ENCODE measurements at places on chromosomes 12 and 14.

DNA sequence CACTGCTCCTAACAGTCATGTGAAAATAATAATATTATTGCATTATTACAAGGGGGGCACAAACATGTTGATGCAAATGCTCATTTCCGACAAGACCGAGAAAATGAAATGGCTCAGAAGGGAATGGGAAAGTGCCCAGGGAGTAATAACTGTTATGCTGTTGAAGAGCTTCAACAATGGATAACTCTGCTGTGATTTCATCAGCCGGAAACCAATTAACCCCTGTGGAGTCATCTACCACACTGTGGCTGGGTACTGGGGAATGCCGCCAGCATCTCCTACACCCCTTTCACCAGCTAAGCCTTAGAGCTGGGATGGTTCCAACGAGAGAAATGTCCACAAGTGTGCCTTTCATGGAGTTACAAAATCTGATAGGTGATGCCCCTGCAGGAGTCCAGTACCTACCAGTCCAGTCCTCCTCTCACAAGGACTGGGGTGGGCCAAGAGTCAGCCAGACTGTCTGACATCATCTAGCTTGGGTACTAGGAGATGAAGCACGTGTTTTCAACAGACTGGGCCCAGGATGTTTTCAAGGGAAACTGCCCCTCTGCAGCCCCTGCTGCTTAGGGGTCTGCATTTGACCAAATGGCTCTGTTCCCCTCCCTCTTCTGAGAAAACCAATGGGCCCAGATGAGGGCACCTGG is 509.3 kb upstream of the CCDC196 start:
- DNase-seq = no peak

DNA sequence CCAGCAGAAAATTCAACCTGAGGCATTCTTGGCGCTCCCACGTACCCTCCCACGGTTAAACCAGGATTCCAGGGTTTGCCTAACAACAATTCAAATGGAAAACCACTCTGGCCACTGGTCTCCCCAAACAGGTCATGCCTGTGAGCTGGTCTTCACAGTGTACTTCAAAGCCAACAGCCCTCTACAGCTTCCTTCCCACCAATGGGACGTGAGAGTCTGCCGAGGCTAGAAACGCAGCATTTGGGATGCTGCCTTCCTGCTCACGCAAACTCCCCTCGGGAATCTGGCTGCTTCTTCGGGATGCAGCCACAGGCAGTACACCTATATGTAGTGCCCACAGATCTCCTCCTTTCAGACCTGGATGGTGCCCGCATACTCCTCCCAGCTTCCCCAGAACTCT is 149.1 kb downstream of the KLHL28 start:
- DNase-seq = no peak

DNA sequence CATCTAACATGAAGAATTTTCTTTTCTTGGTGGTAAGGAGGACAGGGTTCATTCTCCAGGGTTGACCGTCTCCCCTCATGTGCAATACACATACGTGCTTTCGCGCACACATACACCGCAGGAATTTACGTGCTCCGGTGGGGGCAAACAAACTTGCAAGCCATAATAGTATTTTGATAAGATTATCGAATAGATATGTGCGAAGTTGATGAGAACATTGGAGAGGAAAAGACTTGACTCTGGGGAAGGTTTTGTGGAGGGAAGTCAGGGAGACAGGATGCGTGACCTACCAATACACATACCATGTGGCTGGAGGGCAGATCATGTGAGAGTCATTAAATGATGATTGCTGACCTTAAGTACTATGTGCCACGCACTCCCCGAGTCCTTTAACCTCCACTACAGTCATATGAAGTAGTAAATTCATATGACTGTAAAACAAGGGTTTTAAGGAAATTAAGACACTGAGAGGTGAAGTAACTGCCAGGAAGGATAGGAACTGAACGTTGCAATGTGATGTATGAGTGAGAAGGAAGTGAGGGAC is 921 bp downstream of the RAD51B start:
- peak; percentile 31 for DNase-seq

GRCh38 chr14:55190906-55191202 is 531 bp downstream of the DLGAP5 start:
- no peak for DNase-seq

DNA sequence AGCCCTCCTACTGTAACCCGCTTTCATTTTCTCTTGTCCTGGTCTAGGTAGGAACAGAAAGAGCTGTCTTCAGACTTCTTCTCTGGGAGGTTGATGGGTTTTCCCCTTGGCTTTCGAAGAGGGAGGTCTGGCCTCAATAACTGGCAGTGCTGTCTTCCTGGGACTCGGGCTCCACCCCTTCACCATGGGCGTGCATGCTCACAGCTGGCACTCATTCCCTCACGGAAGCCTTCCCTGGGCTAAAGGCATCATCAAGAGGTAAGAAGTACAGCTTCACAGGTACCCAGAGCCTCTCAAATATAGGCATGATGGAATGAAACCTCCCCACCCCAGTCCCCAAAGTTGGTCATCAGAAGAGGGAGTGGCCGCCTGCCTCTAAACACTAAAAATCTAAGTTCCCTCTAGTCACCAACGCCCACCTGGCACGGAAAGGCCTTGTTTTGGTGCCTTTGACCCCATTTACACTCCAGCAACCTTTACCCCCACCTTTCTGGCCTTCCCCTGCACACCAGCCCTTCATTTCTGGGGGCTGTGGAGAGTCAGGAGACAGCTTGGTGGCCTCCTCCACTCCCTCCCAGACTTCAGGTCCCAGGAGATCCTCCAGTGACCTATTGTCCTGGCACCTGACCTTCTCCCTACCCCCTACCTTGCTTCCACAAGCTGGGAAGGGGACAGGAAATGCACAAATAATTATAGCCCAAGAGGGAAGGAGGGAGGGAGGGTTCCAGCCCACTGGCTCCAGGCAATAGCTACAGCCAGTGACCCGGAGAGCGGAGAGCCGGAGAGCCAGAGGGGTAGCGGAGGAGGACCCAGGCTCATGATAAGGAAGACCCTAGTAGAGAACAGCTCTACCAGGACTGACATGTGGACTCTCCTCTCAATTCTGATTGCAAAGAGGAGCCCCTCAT is 2.8 kb downstream of the RAPGEF3 start:
- DNase-seq = no peak

DNA sequence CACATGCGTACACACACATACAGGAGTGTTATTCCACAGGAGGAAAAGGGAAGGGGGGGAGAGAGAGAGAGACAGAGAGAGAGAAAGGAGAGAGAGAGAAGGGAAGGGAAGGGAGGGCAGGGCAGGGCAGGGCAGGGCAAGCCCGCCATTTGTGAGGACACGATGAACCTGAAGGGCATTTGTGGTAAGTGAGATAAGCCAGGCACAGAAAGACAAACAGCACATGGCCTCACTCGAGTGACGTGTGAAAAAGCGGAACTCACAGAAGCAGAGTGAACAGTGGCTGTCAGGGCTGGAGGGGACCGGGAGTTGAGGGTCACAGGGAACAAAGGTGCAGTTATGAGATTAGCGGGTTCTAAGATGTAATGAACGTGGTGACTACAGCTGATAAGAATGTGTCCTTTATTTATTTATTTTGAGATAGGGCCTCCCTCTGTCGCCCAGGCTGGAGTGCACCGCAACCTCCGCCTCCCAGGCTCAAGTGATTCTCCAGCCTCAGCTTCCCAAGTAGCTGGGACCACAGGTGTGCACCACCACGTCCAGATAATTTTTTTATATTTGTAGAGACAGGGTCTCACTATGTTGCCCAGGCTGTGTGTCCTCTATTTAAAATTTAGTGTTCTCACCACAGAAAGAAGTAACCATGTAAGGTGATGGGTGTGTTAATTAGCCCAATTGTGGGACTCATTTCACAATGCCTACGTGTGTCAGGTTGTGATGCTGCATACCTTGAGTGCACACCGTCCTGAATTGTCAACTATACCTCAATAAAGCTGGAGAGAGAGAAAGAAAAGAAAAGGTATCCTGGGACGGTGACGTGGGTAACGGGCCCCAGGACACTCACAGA is 18.7 kb upstream of the FBRSL1 start:
- no peak for DNase-seq

- no peak for DNase-seq
These were observed 10.5 kb downstream of the PLD4 start for GRCh38 chr14:104935026-104935650.

GRCh38 chr14:35878272-35879150 is 52.4 kb downstream of the BRMS1L start:
- peak; percentile 79 for DNase-seq

DNA sequence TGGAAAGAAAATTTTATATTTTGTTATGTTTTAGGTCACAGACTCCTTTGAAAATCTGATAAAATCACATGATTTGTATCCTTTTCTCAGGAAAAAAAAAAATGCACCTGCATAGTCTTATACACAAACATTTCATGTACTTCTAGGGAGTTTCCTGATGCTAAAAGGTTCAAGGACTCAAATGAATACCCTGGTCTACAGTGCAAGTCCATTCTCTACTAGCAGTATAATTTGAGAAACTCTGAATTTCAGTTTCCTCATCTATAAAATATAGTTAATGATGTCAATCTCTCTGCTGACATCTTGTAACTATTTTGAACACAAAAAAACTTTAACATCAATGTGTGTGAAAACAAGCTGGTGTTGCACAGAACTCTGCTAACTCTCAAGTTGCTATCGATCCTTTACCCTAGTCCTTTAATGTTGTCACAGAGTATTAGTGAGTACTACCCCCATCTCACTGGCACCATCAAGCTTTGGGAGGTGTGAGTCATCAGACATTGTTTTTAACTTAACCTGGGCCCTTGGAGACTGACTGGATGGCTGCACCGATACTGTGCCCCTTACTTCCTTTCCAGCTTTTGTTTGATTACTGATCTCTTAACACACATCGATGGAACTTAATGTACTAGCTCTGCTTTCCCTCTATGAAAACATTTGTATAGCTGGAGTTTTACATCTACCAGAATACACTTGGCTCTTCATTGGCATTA is 251.9 kb upstream of the SOX5 start:
- DNase-seq = no peak

DNA sequence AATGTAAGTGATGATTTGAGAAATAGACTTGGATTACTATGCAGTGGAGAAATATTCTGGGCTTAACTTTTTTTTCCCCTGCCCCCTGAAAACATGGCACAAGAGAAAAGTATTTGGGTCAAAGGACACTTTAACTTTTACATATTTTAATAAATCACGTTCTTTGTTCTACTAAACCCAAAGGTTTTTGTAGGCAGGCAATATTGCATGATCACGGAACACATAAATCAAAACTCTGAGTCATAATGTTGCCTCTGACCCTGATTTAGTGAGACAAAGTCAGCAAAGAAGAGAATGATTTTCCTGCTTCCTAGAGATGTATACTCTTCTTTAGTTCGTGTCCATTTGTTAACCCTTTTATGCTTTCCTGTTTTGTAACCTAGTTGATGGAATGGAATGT is 38.0 kb downstream of the ABCD2 start:
- DNase-seq = peak; percentile 40

- DNase-seq = no peak
These were observed 14.9 kb downstream of the CKB start for GRCh38 chr14:103507751-103508150.

GRCh38 chr12:123457980-123458779 is at the start of gene SNRNP35:
Gene SNRNP35, plus strand, starts transcription at chr12:123458139. Its CDS starts 7,402 bp downstream, at chr12:123465541.
- peak; percentile 52 for DNase-seq

GRCh38 chr12:67411562-67411961 is 142.4 kb downstream of the CAND1 start:
- DNase-seq = no peak

DNA sequence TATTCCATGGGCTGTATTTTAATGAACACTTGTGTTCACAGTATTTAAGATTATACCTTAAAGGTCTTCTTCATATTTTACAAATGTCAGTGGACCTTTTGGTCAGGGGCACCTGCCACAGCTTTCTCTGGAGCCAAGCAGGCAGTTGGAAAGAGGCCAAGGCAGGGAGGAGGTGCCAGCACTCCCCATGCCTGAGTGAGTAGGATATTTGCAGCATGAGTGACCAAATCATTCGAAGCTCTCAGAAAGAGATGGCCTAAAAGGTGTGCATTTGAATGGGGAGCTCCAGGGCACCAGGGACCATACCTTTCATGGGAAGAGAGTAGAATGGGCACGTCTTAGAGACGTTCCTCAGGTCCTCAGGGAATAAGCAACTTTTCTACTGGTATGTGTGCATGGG is 121.6 kb downstream of the GPR135 start:
- no peak for DNase-seq

- DNase-seq = peak; percentile 37
These were observed 1.2 kb downstream of the SRGAP1 start for GRCh38 chr12:63845726-63846125.

GRCh38 chr12:47360771-47361388 is 281.1 kb upstream of the AMIGO2 start:
- no peak for DNase-seq

- no peak for DNase-seq
These were observed 448.4 kb upstream of the SEL1L start for GRCh38 chr14:81982046-81982445.
